ENCODE measurements at places on chromosomes 1 and 21.
A peak's percentile ranks its signal among the peaks of the same experiment; 100 is the strongest.

- DNase-seq = no peak
Measured at GRCh38 chr21:42421018-42421793, 17.5 kb downstream of the UBASH3A start.

GRCh38 chr1:10904396-10905358 lies 107.8 kb upstream of the TARDBP start:
- DNase-seq = no peak

- DNase-seq = no peak
Measured at GRCh38 chr1:182888736-182889531, 49.8 kb downstream of the DHX9 start.

GRCh38 chr1:9235096-9235459 lies 504 bp downstream of the H6PD start:
- no peak for DNase-seq

DNA sequence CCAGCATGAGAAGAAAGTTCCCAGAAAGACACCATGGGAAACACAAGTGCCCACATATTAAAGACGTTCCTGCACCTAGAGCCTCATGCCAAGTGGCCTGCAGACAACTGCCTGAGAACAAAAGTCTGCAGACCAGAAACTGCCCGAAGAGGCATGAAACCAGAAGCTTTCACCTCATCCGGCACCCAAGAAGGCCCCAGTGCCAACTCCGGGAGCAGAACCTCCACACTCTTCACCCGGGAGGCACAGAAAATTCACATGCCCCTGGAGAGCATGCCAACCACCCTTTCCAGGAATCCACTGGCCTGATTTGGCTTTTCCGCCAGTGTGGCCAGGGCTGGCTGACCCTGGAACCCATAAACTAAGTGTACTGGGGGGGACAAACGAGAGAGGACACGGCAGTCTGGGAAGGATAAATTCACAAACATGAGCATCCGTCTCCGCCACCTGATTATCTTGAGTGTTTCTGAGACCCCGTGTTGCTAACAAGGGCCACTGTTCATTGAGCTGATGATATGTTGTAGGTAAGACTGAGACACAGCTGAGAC lies 6.8 kb downstream of the TFF2 start:
- no peak for DNase-seq

GRCh38 chr1:157496121-157496526 lies 56.2 kb downstream of the FCRL5 start:
- peak; percentile 5 for DNase-seq

DNA sequence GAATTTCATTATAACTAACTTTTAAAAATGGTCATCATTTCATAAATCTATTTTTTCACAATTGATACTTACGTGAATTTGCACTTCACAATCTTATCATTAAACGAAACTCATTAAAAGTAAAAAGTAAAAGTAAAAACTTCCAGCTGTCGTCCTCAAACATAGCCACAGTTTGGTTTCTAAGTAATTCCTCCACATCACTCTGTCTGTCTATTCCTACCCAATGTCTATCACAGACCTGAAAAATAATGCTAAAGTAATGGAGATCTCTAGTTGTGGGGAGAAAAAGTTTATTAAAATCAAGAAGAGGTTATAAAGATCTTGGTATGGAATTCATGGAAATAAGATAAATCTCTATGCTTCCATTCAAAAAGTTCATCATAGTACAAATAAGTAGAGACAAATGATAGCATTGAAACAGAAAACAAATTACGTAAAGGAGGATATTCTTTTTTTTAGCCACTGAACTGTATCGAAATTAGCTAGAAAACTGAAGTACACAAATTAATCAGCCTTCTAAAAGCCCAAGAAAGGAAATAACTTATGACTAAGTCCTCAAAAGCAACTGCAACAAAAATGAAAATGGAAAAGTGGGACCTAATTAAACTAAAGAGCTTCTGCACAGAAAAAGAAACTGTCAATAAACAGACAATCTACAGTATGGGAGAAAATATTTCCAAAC lies 148.6 kb downstream of the TIAM1 start:
- no peak for DNase-seq

DNA sequence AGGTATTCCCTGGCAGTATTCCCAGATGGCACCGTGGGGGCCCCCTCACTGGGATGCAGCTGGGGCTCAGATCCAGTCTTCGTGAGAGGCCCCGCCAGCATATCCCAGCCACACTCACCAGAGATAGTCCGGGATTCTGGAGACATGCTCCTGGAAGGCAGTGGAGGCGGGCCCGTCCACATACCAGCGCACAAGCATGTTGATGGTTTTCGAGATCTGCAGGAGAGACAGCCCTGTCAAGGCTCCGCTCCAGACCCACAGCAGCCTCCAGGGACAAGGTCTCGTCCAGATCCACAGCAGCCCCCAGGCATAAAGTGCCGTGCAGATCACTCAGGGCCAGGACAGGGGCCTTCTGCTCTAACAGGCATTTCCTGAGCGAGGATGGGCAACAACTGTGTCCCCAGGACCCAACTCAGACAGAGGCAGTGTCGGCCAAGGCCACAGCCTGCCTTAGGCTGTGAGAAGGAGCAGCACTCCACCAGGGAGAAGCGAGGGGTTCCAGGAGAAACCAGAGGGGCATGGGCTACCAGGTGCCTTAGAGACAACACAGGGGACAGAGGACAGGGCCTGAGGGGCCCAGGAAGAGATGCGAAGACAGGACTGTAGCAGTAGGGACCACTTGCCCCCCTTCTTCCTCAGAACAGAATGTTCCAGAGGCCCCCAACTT lies 14.8 kb downstream of the LSS start:
- no peak for DNase-seq

GRCh38 chr1:179066471-179066870 lies 15.4 kb upstream of the TOR3A start:
- no peak for DNase-seq

GRCh38 chr1:147627435-147628110 lies 42.8 kb downstream of the ACP6 start:
- DNase-seq = peak; percentile 48

- no peak for DNase-seq
Measured at GRCh38 chr21:24367936-24368335, 1239.3 kb downstream of the MRPL39 start.

DNA sequence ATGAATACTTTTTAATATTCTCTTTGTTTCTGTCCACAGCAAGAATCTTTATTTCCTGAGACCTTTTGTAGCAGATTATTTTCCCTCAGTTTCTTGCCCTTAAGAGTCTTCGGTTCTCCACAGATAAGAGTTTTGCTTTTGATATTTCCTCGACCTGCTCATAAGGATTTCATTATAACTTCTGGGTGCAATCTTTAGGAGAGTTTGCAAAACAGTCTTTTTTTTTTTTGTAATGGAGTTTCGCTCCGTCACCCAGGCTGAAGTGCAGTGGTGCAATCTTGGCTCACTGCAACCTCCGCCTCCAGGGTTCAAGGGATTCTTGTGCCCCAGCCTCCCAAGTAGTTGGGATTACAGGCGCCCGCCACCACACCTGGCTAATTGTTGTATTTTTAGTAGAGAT lies 10.1 kb upstream of the UBE4B start:
- no peak for DNase-seq

DNA sequence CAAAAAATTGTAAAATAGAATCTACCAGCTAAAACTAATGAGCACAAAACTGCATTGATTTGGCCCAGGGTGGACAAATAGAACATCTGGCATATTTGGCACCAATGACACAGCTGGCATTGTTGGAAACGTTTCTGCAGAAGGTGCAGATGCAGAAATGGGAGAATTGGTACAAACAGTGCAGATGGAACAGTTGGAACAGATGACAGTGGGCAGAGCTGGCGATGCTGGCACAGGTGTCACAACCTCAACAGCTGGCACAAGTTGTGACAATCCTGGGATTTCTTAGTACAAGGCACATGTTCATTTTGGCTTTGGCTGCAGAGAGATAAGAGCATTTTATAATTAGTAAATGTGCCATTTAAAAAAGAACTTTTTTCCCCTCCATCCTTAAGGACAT lies 91.1 kb upstream of the ZBTB18 start:
- no peak for DNase-seq

- DNase-seq = no peak
Measured at GRCh38 chr1:207904391-207904790, 6.5 kb downstream of the CD34 start.

DNA sequence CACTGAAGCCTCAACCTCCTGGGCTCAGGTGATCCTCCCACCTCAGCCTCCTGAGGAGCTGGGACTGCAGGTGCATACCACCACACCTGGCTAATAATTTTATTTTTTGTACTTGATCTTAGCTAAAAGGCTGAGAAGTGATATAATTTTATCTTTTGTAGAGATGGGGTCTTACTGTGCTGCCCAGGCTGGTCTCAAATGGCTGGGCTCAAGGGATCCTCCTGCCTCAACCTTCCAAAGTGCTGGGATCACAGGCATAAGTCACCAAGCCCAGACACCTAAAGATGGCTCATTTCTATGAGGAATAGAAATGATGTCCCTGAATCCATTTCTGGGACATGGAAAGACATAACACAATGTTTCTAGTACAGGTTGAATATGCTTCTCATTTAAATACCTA lies 57.8 kb downstream of the TOMM20 start:
- DNase-seq = no peak

- DNase-seq = no peak
Measured at GRCh38 chr1:100034470-100034869, 64.7 kb downstream of the SLC35A3 start.

GRCh38 chr1:187680823-187681222 lies 852.1 kb downstream of the PLA2G4A start:
- no peak for DNase-seq

- DNase-seq = no peak
Measured at GRCh38 chr1:117652421-117652820, 46.6 kb downstream of the TENT5C start.

DNA sequence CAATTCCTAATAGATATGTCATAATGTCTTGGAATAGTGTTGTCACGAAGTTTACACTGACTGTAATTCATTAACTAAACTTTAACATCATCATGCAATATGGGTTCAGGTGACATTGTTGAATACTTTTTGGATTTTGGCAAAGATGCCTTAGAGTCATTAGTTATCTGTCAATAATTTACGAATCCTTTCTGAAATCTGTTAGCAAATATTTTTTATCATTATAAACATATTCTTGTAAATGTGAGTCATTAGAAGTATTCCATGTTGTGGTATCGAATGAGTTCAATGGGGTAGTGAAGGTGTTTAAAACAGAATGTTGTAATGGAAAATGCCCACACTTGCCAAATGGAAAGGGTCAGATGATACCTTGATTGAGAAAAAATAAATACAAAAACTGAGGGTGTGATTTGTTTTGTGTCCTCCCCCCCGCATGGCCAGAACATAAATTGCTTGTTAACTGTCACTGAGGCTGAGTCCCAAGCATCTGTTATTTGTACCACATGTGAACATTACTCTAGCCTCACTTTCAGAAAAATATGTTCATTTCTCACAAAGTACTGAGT lies 5.2 kb upstream of the NR5A2 start:
- DNase-seq = no peak

DNA sequence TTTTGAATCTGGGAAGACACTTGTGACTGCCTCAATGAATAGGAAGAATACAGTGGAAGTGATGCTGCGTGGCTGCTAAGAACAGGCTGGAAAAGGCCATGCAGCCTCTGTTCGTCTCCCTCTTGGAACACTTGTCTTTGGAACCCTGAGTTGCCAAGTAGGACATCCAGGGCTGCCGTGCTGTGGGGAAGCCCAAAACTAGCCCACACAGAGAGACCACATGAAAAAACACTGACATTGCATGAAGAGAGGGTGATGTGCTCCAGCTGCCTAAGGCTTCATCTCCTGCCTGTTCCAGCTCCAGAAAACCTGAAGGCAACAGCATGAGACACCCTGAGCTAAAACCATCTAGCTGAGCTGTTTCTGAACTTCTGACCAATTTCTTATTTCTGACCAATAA lies 61.1 kb upstream of the GNG4 start:
- DNase-seq = no peak

DNA sequence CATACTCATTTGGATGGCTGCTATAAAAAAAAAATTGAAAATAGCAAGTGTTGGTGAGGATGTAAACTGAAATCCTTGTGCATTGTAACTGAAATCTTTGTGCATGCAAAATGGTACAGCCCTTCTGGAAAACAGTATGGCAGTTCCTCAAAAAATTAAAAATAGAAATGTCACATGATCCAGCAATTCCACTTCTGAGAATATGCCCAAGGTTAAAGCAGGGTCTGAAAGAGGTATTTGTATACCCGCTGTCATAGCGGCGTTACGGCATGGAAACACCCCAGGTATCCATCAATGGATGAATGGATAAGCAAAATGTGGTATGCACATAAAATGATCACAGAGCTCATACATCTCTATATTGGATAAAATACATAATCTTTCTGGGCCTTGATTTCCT lies 116.7 kb downstream of the RUSC1 start:
- no peak for DNase-seq

DNA sequence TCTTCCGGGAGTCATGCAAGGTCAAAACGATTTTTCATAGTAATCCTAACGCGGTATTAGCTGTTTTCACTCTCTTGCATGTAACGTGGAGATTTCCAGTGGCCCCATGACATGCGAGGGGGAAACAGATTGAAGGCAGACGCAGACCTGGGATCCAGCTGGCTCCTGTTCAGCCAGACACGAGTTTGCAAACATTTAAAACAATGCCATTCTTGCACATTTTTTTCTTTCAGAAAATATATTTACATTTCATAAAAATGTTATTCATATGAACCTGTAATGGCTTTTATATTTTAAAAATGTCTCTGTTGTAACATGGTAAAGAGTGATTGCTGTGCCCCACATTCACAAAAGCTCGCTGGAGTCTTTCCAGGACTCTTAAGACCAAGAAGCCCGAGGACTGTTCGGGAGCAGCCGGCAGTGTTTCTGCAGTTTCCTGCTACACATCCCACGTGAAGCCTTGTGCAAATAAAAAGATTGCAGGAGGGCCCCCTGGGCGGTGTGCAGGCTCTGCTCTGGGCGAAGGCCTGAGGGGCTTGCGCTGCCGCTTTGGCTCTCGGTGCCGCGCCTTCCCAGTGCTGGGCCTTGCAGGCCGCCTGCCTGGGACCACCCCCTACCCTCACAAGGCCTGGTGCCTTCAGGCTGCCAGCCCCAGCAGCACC lies 184.9 kb downstream of the DYRK1A start:
- DNase-seq = no peak

GRCh38 chr1:228445843-228446650 lies 29.4 kb upstream of the TRIM17 start:
- DNase-seq = peak; percentile 41

- no peak for DNase-seq
Measured at GRCh38 chr1:83508485-83509151, 490.3 kb downstream of the TTLL7 start.
